ENCODE measurements at places on chromosomes 5 and 9. TPM values are rescaled to one million over a fixed set of nuclear protein-coding genes. Genes with fewer than 3 reads are reported as not detected.

MYORG gene
- 9.9 TPM for total RNA-seq

IFNB1 gene
- not detected for total RNA-seq

CYLC2 gene
- not detected for total RNA-seq

DMRTA1 gene
- total RNA-seq = 0.61 TPM

RETREG1 gene
- 14.2 TPM for total RNA-seq

PLPPR1 gene
- 0.33 TPM for total RNA-seq

INPP5E gene
- 15.9 TPM for total RNA-seq

PDE8B gene
- total RNA-seq = not detected

TPPP gene
- total RNA-seq = 0.50 TPM

TAF1L gene
- total RNA-seq = under 0.01 TPM

SLC27A4 gene
- total RNA-seq = 35.2 TPM

PPP2R2B gene
- total RNA-seq = 2.8 TPM

ZDHHC21 gene
- 11.8 TPM for total RNA-seq

GHR gene
- 3.6 TPM for total RNA-seq

ACSL6 gene
- total RNA-seq = not detected

THBS4 gene
- total RNA-seq = under 0.01 TPM

SOHLH1 gene
- not detected for total RNA-seq

NCS1 gene
- 85.4 TPM for total RNA-seq

PPP1R26 gene
- total RNA-seq = 17.2 TPM

CNTNAP3 gene
- total RNA-seq = 23.7 TPM

TMC1 gene
- total RNA-seq = not detected

NFIL3 gene
- 12.3 TPM for total RNA-seq

SPATA31C1 gene
- not detected for total RNA-seq

ERAP2 gene
- total RNA-seq = 1.5 TPM

GABRP gene
- total RNA-seq = 0.28 TPM

IFNA13 gene
- total RNA-seq = not detected

DAPK1 gene
- 33.3 TPM for total RNA-seq

SCGB3A2 gene
- not detected for total RNA-seq

ANKS6 gene
- 22.2 TPM for total RNA-seq

SLC6A7 gene
- not detected for total RNA-seq

TYRP1 gene
- total RNA-seq = not detected

CARTPT gene
- not detected for total RNA-seq

CCL21 gene
- total RNA-seq = not detected

SLCO4C1 gene
- total RNA-seq = 0.33 TPM

TMEM8B gene
- 11.4 TPM for total RNA-seq

MAPK9 gene
- 38.2 TPM for total RNA-seq

GPR151 gene
- total RNA-seq = not detected

YTHDC2 gene
- total RNA-seq = 31.3 TPM

CTSV gene
- total RNA-seq = 41.3 TPM
